CD4-positive, alpha-beta T cell treated with Interleukin-17A for 1 hour (primary cell): ENCODE measurements at places on chromosomes 6 and 20.

DNA sequence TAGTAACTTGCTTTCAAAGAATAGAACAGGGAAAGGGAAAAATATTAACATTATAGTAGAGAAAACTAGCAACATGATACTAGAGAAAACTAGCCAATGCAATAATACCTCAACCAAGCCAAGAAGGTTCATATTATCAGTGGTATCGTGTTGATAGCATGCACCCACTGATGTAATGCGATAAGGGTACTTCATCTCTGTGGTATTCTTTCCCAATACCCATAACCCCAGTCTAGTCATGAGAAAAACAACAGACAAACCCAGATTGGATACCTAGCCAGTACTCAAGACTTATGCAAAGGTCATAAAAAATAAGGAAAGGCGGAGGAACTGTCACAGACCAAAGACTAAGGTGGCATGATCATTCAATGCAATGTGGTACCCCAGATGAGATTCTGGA is 21.0 kb downstream of the BLOC1S5 start:
- DNase-seq: no peak

DNA sequence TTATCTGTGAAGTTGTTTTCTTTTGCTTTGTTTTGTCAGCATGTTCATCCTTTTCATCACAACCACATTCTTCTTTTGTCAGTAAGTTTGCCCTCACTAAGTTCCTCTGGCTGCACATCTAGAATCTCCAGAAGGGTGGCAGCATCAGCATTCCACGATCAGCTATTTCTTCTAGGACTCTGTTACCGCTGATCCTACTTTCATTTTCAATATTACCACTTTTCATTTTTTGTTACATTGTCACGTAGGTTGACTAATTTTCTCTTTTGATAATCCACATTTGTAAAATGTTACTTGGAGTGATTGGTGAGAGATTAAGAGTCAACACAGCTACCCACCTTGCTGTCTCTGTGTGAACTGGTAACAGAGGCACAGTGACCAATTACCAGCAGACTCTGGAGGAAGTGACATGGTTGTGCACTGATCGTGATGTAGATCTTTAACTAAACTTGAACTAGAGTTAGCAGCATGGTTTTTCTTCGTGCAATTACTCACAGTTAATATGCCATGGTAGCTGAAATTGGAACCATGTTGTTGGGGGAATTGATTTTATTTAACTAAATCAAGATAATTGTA is 307.9 kb upstream of the SLC35B3 start:
- DNase-seq: no peak

GRCh38 chr20:33006776-33007375 is 628 bp upstream of the BPIFB2 start:
- DNase-seq: no peak

- no peak for DNase-seq
Measured at GRCh38 chr6:106785298-106785697, 155.9 kb downstream of the QRSL1 start.

- no peak for DNase-seq
Measured at GRCh38 chr6:169886631-169887227, 135.3 kb downstream of the ERMARD start.

- DNase-seq: no peak
Measured at GRCh38 chr6:143146186-143146851, 85.6 kb downstream of the AIG1 start.

DNA sequence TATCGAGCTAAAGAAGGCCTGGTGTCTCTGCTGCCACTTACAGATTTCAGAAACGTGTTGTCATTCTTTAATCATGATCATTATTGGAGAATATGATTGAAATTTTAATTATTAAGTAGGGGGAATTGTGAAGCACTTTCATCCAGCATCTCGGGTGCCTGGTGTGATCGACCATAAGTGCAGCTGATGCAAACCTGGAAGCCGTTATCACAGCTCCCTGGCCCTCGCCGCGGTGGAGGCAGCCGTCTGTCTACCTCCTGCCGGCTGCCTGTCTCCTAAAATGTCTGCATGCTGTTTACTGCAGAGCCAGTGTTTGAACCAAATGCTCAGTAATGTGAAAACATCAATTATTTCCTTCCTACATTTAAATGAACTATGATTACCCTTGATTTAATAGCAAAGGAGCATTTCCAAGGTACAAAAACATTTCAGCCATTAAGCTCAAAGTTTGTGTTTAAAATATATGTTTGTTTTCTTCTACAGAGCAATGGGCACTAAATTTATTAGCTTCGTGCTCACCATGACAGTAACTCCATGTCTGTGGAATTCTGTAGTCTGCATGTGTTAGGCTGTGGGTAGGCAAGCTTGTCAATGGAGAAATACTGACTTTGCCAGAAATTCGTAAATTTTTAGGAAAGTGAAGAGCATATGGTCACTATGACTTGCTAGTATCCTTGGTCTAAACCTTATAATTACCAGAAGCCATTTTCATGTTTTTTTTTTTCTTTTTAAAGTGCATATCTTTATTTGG is 184.5 kb upstream of the AGPAT4 start:
- no peak for DNase-seq

DNA sequence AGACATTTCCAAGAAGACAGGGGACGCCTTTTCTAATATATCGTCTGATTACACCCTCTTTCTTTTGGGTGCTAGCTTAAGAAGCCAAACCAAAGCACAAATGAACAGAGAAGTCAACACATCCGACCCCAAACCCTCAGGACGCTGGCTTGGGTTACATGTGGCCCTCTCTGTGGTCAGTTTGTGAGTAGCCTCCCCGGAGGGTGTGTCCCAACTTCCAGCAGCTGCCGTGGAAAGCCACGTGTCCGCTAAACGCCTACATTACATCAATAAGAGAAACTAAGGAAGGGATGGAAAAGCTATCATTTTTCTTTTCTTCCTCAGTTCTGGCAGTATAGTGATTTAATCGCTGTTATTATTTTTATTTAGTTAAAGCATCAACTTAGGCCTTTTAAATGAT is 487 bp upstream of the BMP6 start:
- DNase-seq: no peak

- DNase-seq: no peak
Measured at GRCh38 chr6:75206576-75207342, 906 bp upstream of the COL12A1 start.
